ENCODE measurements at places on chromosomes 7 and 10. TPM values are rescaled to one million over a fixed set of nuclear protein-coding genes. Genes with fewer than 3 reads are reported as not detected.
A peak's percentile ranks its signal among the peaks of the same experiment; 100 is the strongest.

DNA sequence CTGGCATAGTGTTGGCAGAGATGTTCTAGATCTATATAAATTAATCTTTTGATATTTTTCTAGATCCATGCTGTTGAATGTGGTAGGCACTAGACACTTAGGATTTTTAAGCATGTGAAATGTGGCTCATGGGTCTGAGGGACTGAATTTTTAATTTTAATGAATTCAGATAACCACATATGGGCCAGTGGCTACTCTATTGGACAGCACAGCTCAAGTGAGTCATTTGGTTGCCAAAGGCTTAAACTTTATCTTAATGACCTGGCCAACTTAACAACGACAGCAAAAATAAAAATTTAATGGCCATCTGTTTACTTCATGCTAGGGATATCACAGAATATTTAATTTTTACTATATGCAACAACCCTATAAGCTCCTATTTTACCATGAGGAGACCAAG lies 61.4 kb downstream of the CDK14 start:
- no peak for DNase-seq

DNA sequence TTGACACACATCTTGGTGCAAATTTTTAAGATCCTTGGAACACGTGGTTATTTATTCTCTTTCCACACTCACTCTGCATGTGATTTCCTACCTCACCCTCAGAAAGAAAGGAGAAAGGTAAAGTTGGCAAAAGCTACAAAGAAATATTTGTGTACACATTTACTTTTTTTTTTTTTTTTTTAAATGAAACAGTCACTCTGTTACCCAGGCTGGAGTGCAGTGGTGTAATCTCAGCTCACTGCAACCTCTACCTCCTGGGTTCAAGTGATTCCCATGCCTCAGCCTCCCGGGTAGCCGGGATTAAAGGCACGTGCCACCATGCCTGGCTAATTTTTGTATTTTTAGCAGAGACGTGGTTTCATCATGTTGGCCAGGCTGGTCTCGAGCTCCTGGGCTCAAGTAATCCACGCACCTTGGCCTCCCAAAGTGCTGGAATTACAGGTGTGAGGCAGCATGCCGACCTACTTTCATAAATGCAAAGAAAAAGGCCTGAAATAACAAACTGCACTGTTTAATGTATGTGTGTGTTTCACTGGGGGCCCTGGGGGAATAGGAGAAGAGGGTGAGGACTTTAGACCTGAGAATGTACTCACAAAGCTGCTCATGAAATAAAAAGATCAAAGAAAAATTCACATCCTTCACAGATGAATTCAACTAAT lies 71.6 kb upstream of the GRID1 start:
- no peak for DNase-seq

DNA sequence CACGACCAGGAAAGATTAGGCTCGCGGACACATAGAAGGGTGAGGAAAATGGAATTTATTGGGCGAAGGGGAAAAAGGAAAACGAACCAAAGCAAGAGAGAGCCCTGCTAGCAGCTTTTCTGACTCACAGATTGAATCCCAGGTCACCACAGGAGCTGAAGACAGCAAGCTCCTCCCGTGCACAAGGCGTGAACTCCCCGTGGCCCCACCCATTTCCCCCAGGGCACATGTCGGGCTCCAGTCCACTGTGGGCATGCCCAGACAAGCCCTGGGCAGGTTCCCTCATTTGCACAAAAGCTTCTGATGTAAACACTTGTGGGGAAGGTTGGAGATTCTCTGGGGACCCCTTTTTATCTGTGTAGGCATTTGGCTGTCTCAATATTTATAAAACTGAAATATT lies 582.4 kb downstream of the SUGCT start:
- peak; percentile 49 for DNase-seq

- no peak for DNase-seq
Observed at GRCh38 chr10:108789919-108790318, 1133.4 kb downstream of the XPNPEP1 start.

Gene HOXA11
- total RNA-seq, result not detected

Gene SLC29A4
- 2.7 TPM for total RNA-seq

Gene NUTM2B
- total RNA-seq, result 2.5 TPM

Gene ARHGEF5
- total RNA-seq, result 39.5 TPM

DNA sequence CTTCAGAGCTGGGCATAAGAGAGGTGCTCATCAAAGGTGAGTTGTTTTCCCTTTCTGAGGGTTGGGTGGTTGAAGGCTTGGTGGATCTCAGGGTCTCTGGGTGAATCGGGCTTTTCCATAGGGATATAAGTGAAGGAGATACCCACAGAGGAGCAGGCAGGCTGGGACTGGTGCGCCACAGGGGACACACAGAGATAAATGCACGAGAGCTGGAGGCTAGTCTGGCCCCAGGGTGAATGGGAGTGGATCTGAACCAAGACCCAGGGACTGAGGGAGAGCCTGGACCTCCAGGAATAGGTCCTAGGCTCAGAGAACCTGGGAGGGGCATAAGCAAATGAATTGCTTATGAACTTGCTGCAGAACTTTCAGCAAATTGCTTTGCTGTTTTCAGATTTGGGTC lies 61.5 kb downstream of the LRRC18 start:
- DNase-seq, result no peak

Gene KLHL7
- 18.7 TPM for total RNA-seq

- DNase-seq, result no peak
Observed at GRCh38 chr10:75291805-75292204, 56.0 kb upstream of the COMTD1 start.

Gene KLF14
- total RNA-seq, result not detected

- no peak for DNase-seq
Observed at GRCh38 chr10:28429045-28429444, 103.9 kb upstream of the WAC start.

Gene IQCE
- total RNA-seq, result 32.0 TPM

- DNase-seq, result no peak
Observed at GRCh38 chr10:11765141-11765540, 23.0 kb downstream of the ECHDC3 start.

GRCh38 chr7:133571076-133571475 lies 318.2 kb downstream of the EXOC4 start:
- DNase-seq, result no peak

DNA sequence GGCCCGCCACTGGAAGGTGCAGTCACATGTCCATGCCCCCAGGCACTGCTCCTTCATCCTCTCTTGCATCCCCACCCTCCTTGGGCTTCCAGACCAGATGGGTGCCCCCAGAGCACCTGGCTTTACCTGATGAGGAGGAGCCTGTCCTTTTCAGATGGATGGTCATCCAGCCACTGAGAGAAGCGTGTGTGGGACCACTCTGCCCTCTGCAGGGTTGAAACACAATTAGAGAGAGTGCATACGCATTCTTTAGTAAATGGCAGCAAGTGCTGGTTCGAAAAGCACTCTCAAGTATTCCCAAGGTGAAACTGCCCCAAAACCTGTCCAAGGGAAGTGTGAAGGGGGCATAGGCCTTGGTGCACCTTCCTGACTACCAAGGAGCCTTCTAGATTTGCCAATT lies 41.6 kb downstream of the HBP1 start:
- DNase-seq, result no peak

GRCh38 chr10:75999515-76000209 lies 568.2 kb downstream of the LRMDA start:
- DNase-seq, result no peak

Gene DENND10
- 33.8 TPM for total RNA-seq

- no peak for DNase-seq
Observed at GRCh38 chr7:17948526-17949238, 8.4 kb upstream of the SNX13 start.

DNA sequence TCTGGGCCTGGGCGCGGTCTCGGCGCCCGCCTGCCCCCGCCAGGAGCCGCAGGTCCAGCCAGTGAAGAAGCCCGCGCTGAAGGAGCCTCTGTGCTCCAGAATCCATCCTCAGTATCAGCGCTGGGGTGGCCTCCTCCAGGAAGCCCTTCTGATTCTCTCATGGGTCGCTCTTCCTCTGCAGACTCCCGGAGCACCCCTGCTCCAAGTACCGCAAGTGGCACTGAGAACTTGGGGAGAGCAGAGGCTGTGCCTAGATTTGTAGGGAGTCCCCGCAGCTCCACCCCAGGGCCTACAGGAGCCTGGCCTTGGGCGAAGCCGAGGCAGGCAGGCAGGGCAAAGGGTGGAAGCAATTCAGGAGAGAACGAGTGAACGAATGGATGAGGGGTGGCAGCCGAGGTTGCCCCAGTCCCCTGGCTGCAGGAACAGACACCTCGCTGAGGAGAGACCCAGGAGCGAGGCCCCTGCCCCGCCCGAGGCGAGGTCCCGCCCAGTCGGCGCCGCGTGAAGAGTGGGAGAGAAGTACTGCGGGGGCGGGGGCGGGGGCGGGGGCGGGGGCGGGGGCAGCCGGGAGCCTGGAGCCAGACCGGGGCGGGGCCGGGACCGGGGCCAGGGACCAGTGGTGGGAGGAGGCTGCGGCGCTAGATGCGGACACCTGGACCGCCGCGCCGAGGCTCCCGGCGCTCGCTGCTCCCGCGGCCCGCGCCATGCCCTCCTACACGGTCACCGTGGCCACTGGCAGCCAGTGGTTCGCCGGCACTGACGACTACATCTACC lies at the start of gene ALOX5:
ALOX5 (plus strand) TSS at position 641 of the 774 bp plus-strand sequence; CDS start at position 705, 64 bp downstream.
- peak; percentile 91 for DNase-seq

DNA sequence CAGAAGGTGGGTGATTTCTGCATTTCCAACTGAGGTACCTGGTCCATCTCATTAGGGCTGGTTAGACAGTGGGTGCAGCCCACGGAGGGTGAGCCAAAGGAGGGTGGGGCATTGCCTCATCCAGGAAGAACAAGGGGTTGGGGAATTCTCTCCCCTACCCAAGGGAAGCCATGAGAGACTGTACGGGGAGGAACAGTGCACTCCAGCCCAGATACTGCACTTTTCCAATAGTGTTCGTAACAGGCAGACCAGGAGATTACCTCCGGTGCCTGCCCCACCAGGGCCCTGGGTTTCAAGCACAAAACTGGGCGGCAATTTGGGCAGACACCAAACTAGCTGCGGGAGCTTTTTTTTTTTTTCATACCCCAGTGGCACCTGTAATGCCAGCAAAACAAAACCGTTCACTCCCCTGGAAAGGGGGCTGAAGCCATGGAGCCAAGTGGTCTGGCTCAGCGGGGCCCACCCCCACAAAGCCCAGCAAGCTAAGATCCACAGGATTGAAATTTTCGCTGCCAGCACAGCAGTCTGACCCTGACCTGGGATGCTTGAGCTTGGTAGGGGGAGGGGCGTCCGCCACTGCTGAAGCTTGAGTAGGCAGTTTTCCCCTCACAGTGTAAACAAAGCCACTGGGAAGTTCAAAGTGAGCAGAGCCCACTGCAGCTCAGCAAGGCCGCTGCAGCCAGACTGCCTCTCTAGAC lies 31.2 kb downstream of the ARMC10 start:
- no peak for DNase-seq

- DNase-seq, result no peak
Observed at GRCh38 chr7:10022957-10023356, 950.7 kb upstream of the PHF14 start.

DNA sequence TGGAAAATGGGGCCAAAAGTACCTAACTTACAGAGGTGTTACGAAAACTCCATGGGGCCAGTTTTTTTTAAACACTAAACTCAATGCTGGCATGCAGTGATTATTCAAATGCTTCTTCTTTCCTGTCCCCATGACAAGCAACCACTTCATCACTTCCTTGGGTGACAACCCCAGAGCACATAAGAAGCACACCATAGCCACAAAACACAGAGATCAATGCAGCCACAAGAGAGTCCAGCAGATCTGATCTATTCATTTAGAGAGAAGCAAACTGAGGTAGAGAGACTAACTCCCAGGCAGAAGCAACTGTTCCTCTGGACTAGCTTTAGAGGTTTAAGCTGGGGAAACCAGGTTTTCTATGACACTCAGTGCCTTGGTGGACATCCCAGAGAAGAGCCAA lies 180.0 kb downstream of the GRID1 start:
- no peak for DNase-seq

Gene RNLS
- total RNA-seq, result 9.6 TPM

Gene GLI3
- 20.7 TPM for total RNA-seq
